BJ (cell line): ENCODE measurements at places on chromosomes 3 and 15.

- no peak for DNase-seq
Observed at GRCh38 chr15:79408041-79408440, 24.1 kb upstream of the MINAR1 start.

DNA sequence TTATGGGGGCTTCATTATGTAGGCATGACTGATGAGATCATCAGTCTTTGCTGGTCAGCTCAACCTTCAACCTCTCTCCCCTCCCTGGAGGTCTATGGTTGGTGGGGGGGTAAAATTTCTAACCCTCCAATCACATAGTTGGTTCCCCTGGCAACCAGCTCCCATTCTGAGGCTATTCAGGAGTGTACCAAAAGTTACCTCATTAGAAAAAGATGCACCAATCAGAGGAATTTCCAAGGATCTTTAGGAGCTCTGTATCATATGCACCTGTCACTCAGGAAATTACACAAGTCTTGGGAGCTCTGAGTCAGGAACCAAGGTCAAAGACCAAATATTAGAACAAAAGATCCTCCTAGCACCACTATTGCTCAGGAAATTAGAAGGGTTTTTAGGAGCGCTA, 21.4 kb upstream of the LEO1 start:
- no peak for DNase-seq

GRCh38 chr15:22872936-22873701, 34.7 kb downstream of the NIPA2 start:
- DNase-seq: no peak

DNA sequence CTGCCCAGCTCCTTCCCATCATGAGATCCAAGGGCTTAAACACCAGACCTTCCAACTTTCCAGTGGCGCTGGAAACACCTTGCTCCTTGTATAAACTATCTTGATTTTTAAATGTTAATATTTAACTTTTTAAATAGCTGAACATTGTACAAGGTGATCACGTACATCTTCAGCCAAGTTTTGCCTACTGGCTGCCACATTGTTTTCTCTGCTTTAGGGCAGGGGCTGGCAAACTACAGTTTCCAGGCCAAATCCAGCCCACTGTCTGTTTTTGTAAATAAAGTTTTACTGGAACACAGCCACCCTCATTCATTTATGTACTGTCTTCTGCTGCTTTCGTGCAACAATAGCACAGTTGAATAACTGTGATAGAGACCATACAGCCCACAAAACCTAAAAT, 27.6 kb upstream of the FOXP1 start:
- no peak for DNase-seq

DNA sequence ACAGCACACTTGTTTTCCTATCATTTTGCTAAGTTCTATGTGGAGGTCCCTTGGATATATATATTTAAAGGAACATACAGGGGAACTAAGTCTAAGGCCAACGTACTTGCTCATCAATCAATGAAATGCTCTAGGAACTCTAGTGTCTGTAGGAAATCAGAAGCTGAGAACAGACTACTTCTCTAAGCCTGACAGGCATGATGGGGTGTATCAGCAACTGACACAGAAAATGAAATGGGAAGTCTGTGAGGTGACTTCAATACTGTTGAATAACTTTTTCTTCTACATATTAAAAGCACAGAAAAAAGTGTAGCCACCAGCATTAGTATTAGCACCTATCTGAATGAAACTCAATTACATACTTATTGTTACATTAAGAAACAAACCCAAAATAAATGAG, 56.9 kb upstream of the CSPG5 start:
- DNase-seq: no peak

DNA sequence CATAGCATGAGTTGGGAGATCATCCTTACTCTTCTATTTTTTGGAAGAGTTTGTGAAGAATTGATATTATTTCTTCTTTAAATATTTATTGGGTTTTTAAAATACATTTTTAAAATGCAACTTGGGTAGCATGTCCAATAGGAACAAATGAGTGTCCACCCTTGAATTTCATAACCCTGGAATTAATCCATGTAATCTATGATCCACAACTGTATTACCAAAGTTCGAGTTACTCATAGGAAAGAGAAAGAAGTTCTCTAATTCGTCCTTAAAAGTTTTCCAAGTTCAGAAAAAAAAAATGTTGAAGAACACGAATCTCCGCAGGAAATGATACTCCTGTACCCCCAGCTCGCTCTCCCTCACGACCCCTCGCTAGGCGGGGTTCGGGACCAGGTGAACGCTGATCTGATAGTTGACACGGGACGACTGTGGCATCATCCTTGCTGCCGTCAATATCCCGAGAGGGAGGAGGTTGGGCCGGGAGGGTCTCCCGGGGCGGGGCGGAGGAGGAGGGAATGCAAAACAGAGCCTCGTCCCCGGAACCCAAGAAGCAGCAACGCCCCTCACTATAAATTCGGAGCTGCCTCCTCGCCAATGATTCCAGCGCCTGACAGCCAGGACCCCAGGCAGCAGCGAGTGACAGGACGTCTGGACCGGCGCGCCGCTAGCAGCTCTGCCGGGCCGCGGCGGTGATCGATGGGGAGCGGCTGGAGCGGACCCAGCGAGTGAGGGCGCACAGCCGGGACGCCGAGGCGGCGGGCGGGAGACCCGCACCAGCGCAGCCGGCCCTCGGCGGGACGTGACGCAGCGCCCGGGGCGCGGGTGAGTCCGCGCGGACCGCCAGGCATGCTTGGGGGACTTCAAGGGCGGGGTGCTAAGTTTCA, at the start of gene AGTR1:
AGTR1 (plus strand) TSS at position 598 of the 884 bp plus-strand sequence. CDS start 43,133 bp downstream, outside the sequence.
- no peak for DNase-seq

DNA sequence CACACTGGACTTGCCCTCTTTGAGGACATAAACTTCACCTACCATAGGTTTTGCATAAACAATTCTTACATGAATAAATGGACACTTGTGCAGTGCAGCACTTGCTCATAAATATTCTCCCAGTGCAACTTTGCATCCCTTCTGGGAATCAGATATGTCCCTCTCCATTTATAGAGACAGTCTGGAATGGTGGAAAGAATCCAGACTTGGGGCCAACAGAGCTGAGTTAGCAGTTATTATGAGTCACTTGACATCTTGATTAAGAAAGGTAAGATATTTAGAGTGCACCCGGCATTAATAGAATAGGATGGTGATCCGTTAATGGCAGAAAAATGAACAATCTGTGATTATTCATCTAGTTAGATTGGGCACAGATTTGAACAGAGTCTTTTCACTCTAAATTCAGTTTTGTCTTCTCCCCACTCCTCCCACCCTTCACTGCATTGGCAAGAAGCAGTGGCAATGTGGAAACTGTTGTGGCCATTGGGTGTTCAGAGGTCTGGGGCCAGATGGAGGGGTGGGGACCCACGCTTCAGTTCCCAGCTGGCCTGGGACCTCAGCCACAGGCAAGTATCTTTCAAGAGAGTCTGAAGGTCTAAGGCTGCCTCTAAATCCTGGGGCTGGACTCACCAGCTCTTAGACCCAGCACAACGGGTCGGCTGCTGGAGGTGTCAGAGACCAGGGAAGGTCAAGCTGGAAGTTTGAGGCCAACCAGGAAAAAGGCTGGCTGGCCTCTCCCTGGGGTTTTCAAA, 58.9 kb upstream of the KY start:
- DNase-seq: no peak

DNA sequence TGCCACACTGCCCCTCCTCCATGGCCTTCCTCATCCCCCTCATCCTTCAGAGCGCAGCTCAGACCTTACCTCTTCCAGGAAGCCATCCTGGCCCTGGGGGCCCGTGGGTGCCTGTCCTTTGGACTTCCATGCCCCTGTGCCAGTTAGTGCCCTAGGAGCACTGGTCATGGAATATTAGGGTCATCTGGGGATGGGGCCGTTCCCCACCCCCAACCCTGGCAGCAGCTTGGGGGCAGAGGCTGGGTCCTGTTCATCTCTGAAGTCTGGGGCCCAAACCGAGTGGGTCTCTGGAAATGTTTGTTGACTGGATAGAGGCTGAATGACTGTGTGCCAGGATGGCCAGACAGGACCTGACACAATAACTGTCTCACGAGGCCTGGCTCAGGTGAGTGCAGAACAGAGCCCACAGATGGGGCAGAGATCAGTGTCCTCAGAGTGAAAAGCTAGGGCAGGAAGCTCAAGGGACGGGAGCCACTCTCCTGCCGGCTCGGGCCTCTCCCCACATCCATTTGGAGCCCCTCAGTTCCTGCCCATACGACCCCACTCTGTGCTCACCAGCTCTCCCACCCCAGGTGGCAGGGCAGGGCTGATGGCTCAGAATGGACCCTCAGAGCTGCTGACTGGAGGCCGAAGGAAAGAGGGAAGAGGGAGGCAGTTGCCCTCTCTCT, 62.5 kb downstream of the TLE3 start:
- no peak for DNase-seq

GRCh38 chr15:32844118-32844711, 126.4 kb downstream of the GREM1 start:
- no peak for DNase-seq
